Renal cortex interstitium (tissue), 15 donors: ENCODE measurements at places on chromosomes 2 and 18. TPM values are rescaled to one million over a fixed set of nuclear protein-coding genes. Genes with fewer than 3 reads are reported as not detected.

- no peak for DNase-seq
Measured at GRCh38 chr2:132757002-132757589, 87.1 kb upstream of the LYPD1 start.

- DNase-seq = no peak
Measured at GRCh38 chr2:26671691-26672090, 20.8 kb upstream of the KCNK3 start.

DNA sequence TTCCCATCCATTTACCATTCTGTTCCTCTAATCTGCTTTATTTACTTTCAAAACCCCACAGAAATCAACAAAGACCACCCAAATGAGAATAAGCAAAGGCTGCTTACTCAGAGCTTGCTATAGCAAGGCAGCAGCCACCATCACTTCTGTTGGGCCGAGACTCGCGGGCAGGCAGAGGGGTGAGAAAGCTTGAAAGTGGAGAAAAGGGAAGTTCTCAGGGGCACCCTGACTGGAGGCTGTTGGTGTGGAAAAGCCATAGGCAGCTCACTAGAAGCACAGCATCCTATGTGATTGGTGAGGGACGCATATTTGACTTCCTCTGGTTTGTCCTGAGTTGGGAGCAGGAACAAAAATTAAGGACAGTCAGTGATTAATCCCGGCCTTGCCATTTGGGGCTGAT, 269.7 kb upstream of the THSD7B start:
- DNase-seq = no peak

DNA sequence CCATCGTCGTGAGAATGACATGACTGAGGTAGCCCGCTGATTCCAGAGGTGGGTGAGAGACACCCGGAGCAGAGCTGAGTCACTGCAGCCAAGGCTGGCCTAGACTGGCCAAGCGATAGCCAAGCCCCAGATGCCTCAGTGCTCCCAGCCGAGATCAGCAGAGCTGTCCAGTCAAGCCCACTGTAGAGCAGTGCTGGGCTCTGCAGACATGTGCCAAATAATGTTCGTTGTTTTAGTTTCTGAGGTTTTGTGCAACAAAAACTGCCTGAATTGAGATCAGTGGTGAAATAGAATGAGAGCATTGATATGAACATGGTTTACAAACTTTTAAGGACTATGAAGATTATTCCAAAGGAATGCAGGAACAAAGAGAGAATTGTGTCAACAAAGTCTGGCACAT, 42.1 kb downstream of the INSIG2 start:
- no peak for DNase-seq

GAL3ST2 gene
- polyA plus RNA-seq = 0.88 TPM

FAM237A gene
- polyA plus RNA-seq = not detected
